ENCODE measurements at places on chromosomes 1 and 21.

- no peak for DNase-seq
These were observed 10.0 kb downstream of the NCSTN start for GRCh38 chr1:160353223-160353622.

DNA sequence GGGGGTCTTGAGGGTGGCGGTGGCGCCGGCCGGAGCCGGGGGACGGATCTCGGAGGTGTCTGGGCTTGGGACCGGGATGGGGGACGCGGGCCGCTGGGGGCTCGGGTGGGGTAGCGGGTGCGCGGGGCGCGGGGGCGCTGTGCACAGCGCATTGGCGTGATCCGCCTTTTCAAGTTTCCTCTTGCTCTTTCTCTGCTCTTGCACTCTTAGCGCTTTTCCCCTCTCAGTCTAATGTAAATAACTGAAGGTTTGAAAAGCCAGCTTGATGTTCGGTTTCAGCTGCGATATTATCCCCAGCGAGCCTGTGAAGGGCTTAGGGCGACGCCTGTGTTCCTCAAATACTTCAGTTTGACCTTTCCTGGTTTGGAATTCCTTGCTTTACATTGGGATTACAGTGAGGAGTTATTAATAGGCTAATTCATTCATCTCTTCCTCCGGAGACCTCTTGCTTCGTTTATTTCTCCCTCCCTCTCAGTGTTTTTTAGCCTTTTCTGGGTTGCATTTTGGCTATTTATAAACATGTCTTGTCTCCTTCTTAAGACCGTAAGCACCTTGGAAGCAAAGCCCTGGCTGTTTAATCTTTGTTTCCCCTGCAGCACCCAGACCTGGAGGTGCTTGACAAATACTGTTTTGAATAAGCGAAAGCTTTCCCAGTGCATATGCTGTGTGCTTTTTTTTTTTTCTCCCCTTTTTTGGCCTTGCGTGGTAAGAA, 693 bp downstream of the RAB4A start:
- peak; percentile 43 for DNase-seq

- no peak for DNase-seq
These were observed 84.1 kb upstream of the CCDC190 start for GRCh38 chr1:162944974-162945674.

DNA sequence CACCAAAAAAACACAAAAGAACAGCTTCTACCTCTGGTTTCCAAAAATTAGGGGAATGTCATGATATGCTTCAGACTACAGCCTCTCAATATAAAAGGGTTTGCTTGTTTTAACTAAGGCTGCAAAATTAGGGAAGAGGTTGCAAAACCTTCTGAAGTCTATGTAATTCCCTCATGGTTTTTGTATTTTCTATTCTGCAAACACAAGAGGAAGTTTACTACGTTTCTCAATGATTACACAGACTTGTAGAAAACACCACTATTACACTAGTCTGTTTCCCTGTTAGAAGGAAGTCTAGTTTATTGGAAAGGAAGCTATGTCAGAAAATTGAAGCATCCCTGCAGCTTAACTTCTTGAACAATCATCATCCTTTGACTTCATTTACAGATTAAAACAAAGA, 229.7 kb upstream of the FMN2 start:
- no peak for DNase-seq

DNA sequence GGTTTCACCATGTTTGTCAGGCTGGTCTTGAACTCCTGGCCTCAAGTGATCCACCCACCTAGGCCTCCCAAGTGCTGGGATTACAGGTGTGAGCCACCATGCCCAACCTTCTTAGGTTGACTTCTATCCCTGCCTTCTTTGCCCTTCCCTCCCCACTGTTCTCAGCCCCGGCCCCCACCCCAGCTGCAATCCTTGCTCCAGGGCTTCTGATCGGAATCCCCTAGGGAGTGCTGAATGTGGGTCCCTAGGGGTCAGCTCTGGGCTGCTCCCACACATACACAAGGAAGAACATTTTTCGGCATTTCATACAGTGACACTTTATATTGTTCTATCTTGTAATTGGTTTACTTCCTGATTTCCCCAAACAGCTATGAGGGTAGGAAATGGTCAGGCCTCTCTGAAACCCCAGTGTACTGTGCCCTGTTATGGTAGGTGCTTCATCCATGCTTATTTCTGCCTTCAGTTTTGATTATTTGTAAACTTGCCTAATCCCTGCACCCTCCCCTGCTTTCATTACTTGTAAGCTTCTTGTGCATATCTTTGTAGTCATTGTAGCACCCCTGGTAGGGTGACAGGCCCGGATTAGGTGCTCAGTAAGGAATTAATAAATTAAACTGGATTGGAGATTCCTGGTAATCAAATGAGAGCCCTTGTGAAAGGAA, 5.8 kb upstream of the SRP9 start:
- no peak for DNase-seq

GRCh38 chr1:204932573-204932909, 61.9 kb downstream of the NFASC start:
- DNase-seq = no peak

- peak; percentile 41 for DNase-seq
These were observed 1317.0 kb downstream of the MRPL39 start for GRCh38 chr21:24290151-24290833.

DNA sequence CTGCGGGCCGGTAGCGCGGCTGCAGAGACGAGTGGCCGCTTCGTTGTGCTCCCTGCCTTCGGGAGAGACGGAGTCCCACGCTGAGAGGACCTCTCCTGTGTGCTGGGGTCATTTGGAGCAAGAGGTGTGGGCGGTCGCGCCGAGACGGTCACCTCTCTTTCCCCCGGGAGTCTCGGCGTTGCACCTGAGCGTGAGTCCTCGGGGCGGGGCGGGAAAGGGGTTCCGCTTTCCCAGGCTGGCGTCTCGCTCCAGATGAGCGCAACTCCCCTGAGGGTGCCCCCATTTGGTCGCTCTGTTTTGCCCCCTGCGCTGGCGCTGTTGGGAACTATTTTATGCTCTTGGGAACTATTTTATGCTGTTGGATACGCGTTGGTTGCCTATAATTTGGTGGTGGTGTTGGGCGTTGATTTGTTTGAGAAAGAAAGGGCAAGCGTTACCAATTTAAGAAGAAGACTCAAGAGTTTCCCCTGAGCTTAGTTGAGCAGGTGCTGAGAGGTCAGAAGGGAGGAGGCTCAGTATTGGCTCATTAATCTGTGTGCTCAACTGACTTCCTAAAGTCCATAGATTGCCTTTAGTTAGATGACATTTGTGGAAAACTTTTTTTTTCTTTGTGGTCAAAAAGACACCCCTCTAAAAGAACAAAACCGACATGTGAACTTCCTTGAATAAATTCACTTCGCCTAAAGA, 683 bp downstream of the LRRC8B start:
- peak; percentile 52 for DNase-seq

DNA sequence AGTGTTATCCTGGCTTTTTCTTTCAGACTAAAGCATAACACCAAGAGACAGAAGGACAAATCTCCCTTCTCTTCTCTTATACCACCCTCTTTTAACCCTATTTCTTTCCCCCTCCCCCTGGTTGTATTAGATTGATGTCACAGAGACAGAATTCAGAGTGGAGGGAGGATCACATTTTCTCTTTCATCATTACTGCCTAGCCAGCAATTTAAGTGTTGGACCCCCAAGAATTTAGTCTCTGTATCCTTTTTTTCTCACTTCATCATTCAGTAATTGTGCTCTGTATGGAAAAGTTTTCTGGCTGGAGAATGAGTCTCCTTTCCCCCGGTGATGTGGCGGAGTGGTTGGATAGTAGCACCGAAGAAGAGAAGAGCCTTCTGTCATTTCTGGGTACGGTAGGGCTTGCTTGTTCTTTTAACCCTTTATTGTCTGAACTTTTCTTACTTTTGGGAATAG, 124.8 kb downstream of the CLEC20A start:
- DNase-seq = no peak

DNA sequence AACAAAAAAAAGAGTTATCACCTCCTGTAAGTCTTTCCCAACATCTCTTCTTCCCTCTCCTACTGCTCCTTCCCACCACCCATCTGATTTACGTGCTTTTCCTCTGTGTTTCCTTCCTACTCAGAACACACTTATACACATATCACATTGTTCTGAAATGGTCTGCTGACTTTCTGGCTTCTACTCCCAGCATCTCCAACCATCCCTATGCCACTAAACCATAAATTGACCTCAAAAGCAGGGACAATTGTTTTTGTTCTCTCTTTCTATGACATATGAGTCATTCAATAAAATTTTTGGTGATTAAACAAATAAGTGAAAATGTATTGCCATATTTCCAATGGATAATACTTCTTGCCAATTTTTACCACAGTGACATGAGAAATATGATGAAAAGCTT, 8.2 kb downstream of the GOLPH3L start:
- DNase-seq = no peak

GRCh38 chr1:170149241-170149640, 3.5 kb downstream of the NTMT2 start:
- no peak for DNase-seq

- DNase-seq = peak; percentile 44
These were observed 735 bp downstream of the TTC13 start for GRCh38 chr1:230977761-230978490.

- DNase-seq = no peak
These were observed 14.4 kb downstream of the FHAD1 start for GRCh38 chr1:15261155-15262002.

- DNase-seq = no peak
These were observed 493 bp upstream of the ESPN start for GRCh38 chr1:6424000-6424565.

GRCh38 chr1:173478094-173478674, 1.0 kb downstream of the PRDX6 start:
- DNase-seq = no peak

GRCh38 chr1:61961009-61961408, 218.7 kb downstream of the PATJ start:
- no peak for DNase-seq

DNA sequence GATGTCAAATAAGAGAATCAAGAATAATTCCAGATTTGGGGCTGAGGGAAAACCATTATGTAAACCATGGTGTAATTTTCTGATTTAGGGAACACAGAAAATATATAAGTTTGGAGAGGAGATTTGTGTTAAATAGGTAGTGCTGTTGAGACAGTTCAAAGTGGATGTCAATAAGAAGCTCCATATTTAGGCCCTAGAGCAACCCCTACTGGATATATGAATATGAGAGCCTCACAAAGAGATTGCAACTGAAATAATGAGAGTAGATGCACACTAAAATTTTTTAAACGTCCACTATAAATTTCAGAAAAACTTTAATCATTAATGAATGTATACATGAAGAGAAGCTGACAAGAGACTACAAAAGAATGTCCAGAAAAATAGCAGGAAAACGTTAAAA, 1447.8 kb upstream of the PRMT6 start:
- no peak for DNase-seq

DNA sequence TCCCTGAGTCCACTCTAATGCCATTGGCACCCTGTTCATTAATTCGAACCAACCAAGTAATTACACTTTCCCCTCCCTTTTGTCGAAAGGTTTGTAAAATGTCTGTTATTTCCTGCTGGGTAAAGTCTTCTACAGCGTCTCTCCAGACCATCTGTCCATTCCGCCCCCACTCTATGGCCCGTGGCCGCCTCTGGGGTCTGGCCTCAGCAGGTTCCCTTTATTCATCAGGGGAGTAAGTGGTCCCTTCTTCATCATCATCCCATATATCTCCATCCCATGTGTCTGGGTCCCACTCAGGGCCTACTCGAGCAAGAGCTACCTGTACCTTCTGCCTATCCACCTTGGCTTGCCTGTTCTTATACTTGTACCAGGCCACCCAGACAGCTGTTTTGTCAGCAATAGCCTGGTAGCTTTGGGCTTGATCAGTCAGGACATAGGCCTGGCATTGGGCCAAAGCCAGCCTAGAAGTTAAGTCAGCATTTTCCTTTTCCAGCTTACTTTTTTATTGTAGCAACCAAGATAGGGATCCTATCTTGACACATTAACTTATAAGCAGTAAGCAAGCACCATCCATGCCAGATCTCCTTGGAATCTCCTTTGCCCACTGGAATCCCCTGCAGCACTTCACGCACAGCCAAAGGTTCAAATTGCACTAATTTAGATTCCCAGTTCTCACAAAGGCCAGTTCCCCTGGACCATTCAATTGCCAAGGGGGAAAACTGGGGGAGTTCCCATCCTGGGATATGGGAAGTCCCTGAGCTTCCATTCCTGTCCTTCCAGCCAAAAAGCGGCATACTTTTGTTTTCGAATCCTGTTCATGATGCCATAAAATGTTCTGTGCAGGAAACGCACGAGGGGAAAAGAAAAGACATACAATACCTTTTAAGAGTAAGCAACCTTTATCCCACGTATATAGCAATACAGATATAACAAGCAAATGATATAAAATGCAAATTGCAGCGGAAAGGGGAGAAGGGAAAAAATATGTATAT, 6.6 kb upstream of the STUM start:
- no peak for DNase-seq

DNA sequence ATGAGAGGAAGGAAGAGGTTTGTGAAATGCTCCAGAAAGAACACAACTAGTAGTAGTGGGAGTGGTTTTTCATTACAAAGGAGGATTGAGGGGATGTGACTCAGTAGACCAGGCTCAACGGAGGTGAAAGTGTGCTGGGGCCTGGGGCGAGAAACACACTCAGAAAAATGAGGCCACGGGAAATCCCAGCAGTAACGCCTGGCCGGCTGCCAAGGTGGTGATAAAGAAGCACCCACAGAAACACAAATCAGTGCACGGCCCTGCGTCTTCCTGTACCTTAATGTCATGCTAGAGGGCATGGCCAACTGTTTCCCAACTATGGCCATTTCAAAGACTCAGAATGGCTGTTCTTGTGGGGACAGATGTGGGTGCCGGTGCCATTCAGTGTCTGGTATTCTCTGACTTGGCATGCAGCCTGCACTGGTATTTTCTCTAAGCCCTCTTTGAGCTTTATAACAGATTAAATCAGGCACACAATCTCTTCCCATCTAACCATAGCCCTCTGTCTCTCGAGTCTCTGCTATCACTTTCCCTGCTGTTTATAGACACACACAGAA, 38.2 kb downstream of the URB2 start:
- peak; percentile 73 for DNase-seq

- DNase-seq = no peak
These were observed 19.7 kb downstream of the PPFIA4 start for GRCh38 chr1:203045821-203046594.

DNA sequence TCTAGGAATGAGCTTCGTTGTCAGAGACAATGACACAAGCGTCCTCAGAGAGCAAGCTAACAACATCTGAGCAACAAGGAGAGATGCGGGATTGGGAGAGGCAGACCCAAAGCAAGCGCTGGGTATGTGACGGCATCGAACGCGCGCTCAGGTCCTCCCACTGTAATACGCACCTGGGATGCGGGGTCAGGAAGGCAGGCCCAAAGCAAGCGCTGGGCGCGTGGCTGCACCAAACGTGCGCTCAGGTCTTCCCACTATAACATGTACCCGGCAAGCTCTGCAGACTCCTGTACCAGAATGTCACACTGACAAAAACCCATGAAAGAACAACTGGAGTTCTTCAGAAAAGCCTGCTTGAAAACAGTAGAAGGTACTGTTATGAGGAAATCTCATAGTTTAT, 653.8 kb downstream of the SMYD3 start:
- no peak for DNase-seq

DNA sequence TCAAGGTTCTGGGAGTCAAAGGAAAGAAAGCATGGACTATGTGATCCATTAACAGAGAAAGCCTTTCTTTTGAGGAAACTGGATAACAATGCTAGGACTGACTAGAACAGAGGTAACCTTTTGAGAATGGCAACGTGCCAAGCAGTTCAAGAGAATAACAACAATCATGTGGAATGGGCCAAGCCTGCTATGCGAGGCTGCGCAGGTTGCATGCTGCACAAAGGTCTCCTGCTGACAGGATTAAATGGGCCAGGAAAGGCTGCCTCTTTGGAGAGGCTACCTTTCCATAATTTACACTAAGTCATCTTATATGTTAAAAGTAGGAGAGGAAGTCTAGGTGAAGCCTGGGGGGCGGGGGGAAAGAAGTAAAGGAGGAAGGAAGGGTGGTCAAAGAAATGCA, 5.8 kb downstream of the PCNX2 start:
- no peak for DNase-seq

- no peak for DNase-seq
These were observed 13.6 kb downstream of the FAM177B start for GRCh38 chr1:222750651-222751050.
